ENCODE measurements at places on chromosomes 6 and 20.

DNA sequence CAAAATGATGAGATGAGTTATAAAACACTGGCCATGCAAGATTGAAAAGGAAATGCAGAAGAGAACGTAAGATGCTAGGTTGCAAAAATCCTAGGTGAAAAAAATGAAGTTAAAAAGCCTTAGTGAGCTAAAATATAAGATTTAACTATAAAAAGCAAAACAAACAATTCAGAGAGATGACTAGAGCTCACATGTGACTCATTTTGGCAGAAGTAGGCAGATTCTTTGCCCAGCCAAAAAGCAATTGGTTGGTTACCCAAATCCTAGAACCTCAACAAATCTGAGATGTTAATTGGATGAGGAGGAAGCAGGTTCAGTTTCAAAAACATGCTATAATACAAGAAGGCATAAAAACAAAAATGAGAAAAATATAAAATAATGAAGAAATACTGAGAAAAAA is 249.1 kb downstream of the OGFRL1 start:
- no peak for DNase-seq

DNA sequence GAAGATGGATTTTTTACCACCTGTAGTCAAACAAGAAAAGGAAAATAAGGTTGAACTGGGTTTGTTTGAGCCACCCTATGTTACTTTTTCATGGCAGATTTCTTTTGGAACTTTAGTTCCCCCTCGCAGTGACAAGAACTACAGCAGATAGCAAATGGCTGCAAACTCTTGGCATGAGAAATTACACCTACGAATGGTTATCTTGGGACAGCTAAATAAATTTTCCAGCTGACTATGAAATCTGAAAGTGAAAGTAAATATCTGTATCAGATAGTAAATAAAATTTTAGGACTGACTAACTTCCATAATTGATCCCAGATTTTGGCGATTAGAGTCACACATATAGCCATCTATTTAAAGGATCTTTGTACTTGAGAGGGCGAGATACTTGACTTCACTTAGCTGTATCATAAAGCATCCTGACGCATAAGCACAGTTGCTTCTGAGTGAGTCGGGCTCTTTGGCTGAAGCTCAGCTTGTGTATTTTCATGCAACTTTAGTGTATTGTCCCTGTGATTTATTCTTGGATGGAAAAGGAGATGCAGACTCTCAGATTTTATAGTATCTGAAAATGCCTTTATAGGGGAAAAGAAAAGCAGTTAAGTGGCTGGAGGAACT is 125.3 kb upstream of the B3GAT2 start:
- no peak for DNase-seq

GRCh38 chr6:32184084-32184640 is at the start of gene AGER:
Gene AGER, minus strand, starts transcription at chr6:32184253. Its CDS starts 31 bp downstream, at chr6:32184222.
- DNase-seq = no peak

DNA sequence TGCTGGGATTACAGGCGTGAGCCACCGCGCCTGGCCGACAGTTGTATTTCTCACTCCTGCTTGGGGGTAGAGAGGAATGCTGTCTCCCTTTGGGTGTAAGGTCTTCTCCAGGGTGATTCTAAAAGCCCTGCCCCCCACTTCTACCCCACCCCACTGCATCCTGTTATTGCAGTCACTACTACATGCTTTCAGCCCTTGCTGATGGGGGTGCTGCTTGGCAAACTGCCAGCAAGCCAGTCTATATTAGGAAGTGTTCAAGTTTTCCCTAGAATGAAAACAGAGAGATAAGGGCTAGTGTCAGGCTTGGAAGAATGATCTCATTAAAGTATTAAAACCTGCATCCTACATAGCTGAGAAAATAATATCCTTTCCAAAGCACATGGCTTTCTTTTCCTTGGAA is 31.3 kb downstream of the TTI1 start:
- DNase-seq = no peak

GRCh38 chr6:136424901-136425300 is 125.3 kb downstream of the MAP7 start:
- DNase-seq = no peak

GRCh38 chr6:142613981-142614380 is 312.2 kb downstream of the ADGRG6 start:
- no peak for DNase-seq

DNA sequence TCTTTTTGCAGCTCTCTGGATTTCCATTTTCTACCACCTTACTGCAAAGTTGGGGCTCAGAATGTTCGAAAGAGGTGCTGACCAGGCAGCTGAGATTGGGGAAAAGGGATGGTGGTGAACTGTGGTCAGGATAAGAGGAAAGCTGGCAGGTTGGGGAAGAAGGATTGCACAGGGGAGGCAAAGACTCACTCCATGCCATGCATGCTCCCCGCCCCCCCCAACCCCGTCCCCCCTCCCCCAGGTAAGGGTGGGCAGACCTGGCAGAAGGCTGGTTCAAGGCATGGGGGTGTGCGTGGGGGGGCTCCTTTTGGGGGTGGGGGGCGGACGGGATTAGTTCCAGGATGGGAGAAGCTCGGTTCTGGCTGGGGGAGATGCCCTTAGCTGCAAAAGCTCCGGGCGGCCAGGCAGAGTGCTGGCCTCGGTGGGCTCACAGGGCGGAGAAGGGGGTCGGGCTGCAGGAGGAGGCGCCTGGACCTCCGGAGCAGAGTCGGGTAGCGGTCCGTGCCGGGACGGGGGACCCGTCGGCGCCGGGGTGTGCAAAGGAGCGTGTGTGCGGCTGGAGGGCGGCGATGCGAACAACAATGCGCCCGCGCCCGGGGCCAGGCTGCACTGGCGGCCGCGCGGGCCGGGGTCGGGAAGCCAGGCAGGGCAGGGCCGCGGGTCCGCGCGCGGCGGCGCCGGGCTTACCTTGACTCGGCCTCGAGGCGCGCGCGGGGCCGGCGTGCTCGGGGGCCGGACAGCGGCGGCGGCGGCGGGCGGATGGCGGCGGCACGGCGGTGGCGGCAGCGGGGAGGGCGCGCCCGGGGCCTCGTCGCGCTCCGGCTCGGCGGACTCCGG is 880 bp downstream of the ADNP start:
- peak; percentile 8 for DNase-seq

- DNase-seq = no peak
Measured at GRCh38 chr20:15039088-15039752, 701.8 kb upstream of the FLRT3 start.

DNA sequence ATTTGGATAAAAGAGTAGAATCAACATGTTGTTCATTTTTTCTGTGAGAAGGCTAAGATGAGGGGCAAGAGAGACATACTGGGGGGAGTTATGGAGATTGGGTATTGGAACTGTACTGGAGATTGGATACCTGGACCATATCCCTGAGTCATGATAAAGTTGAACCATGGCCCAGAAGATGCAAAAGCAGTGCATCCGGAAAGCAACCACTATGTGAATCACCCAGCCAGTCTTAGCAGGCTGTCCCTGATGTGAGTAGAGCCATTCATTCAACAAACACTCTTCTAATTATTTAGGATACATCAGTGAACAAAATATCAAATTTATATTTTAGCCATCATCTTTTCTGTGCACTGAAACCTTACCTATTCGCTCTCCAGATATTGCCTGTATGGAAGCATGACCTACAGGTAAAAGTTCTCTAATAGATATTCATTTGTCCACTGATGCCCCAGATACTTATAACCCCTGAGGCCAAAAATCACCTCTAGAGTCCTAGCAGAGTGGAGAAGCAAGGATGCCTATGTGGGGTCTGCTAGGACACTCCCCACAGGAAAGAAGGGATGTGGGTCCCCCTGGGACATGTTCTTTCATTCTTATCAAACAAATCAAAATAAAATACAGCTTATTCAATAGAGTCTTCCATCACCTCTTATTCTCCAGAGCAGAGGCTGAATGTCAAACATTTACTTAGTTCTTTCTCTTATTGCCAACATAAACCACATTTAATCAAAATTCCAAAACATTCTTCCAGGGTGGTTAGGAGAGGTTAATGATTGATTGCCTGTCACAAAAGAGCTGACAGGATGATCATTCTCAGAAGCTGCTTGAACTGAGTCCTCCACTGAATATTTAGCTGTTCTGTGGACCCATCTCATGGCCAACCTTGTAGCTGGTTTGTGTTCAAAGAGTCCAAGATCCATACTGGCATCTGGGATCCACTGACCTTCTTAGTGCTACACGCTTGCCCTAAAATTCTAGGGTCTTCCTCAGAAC is 37.0 kb upstream of the PKHD1 start:
- DNase-seq = no peak
